GOT3 (cell line): ENCODE measurements at places on chromosomes 12 and 14.

DNA sequence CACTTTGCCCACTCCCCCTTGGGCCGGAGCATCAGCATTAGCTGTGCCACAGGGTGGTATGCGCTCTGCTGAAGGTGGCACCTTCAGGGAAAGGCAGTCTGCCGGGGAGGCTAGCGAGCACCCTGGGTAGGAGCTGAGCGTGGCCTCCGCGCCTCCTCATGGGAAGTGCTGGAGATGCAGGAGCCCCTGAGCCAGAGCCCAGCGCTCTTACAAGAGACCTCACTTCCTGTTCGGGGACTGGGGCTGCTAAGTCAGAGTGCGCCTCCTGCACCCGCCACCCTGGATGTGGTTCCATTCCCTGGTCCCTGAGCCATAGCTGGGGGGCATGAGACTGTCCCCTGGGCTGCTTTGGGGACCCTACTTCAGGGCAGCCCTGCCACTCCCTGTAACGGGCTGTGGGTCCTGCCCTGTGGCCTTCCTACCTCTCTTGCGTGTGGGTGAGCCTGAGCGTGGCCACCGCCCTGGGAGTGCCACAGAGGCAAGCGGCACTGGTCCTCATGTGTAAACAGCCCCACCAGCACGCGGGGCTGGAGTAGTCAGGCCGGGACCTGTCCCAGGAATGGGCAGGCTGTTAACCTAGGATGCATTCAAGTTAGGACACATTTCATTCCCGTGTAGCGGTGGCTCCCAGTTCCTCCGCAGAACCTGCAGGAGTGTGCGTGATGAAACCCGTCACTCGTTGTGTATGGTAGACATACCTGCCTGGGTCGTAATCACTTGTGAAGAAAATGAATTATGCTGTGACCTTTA, 19.4 kb downstream of the COA8 start:
- DNase-seq = no peak

DNA sequence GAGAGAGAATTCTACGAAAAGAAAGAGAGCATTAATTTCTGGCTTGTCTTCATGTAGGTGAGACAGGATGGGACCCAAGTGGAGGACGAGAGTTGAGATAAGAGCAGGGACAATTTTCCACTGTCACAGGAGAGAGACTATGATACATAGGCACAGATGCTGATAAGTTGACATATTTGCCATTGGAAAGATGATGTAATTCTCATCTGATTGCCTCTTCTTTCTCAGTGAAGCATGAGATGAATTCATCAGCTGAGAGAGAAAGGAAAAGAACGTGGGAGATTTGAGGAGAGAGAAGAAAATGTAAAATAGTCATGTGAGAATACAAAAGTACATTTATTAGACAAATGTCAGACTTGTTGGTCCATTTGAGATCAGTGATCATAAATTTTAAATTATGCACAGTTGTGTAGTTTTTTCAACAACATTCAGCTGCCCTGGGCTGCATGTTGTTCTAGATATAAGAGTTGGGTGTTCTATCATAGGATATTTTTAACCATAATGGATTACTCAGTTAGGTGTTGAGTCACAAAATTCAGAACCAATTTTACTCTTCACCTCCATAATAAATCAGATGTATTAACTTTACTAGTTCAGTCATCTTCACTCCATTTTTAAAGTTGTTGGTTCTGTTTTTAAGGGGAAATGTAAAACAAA, 222.9 kb downstream of the DPY19L2 start:
- DNase-seq = no peak

- no peak for DNase-seq
Observed at GRCh38 chr14:72061718-72062117, 129.5 kb downstream of the RGS6 start.

GRCh38 chr12:98295681-98296080, 219.7 kb upstream of the TMPO start:
- DNase-seq = no peak

DNA sequence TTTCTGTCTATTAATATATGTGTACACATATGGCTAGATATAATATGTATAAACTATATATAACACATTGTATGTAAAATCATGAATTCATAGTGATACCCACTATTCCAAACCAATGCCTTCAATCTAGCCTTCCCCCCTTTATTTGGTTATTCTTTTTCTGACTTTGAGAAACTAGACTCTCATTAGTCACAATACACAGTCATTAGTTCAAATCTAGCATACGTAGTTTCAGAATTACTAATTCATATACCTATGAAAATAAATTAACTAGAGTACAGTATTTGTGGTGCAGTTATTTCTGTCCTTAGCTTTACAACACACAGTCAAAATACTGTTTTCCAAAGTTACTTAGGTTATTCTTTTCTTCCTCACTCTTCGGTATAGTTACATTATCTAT, 268.2 kb downstream of the DPF3 start:
- DNase-seq = no peak

- DNase-seq = no peak
Observed at GRCh38 chr14:104388011-104388521, 191.5 kb upstream of the C14orf180 start.

- no peak for DNase-seq
Observed at GRCh38 chr12:94267921-94268471, 119.6 kb downstream of the PLXNC1 start.

DNA sequence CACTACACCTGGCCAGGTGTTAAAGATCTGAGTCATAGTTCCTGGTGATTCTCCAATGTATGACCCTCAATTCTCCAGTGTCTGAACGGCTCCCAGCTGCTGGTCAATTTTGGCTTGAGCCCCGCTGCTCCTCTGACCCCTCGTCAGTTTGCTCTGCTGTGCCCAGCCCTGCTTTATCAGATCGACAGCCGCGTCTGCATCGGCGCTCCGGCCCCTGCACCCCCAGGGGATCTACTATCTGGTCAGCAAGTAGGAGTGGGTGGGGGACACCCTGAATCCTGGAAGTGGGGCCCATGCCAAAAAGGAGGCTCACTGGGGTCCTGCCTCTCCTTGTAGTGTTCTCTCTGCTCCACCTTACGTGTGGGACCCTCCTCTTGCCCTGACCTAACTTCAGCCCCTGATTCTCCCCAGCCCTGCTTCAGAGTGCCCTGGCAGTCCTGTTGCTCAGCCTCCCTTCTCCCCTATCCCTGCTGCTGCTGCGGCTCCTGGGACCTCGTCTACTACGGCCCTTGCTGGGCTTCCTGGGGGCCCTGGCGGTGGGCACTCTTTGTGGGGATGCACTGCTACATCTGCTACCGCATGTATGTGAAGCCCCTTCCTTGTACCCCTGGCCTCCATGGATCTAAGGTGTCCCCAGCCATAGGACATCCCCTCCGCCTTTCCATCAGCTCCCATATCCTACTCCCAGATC, 5.0 kb downstream of the SLC39A5 start:
- DNase-seq = no peak

DNA sequence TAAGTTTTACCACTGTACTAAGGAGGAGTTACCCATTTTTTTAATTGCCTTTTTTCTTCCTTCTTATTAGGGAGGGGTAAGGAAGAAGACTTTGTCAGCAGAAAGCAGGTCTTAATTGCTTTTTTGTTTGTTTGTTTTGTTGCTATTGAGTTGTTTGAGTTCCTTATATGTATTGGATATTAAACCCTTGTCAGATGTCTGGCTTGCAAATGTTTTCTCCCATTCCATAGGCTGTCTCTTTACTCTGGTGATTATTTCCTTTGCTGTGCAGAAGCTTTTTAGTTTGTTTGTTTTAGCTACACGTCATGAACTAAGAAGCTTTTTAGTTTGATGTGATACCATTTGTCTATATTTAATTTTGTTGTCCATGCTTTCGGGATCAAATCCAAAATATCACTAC, 13.3 kb downstream of the SPIC start:
- no peak for DNase-seq

DNA sequence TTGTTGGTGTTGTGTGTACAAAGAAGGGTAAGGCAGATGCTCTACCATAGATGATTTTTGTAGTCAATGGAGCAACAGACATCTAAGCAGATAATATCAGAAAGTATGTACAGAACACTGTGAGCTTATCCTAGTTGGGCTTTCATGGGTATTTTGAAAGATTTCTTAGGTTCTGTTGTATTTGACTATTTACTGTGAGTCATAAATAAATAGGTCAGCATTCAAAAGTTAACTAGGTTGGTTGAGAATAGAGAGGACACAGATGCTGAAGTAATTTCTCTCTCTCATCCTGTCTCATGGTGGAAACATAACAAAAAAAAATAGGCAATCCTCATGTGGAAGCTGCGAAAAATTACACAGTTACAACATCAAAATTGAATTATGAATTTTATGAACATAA, 413.5 kb downstream of the CCDC91 start:
- no peak for DNase-seq
